ENCODE measurements at places on chromosomes 16 and 17.

- DNase-seq: no peak
These were observed 25.1 kb upstream of the ITGAX start for GRCh38 chr16:31329671-31330552.

DNA sequence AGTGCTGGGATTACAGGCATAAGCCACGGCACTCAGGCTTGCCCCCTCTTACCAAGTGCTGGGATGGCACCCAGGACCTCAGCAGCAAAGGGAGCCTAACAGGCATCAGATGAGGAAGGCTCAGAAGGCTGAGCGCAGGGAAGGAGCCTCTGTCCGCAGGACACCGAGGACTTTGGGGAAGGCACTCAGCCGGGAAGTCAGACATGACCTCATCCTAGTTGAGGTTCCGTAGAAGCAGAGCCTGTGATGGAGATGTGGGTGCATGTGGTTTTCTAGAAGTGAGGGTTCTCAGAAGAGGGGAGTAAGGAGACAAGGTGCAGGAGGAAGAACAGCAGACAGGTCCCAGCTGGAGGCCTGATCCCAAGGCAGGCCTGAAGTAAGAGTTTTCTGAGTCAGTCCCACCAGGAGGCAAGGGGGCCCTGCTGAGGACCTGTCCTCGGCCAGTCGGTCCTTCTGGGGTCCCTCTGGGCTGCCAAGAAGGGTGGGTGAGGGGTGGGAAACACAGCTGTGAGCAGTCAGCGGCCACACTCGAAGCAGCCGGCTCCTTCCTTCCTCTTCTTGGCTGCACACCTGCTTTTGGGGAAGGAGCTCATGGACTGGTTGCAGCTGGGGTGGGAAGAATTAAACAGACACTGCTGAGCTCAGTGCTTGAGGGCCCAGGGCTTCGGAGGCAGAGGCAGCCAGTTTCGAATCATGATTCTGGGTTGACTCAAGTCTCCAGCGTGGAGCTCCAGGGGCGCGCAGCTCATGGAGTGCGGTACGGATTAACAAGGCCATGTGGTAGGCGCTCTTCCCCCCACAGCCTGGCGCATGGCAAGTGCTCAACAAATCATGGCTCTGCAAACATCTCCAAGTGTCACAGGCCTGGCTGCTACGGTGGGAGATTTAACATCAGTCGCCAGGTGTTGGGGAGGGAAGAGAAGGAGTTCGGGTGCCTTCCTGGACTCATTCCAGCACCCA lies 38.9 kb upstream of the SNN start:
- peak; percentile 20 for DNase-seq

GRCh38 chr17:58315281-58315711 lies 13.3 kb downstream of the TSPOAP1 start:
- no peak for DNase-seq

DNA sequence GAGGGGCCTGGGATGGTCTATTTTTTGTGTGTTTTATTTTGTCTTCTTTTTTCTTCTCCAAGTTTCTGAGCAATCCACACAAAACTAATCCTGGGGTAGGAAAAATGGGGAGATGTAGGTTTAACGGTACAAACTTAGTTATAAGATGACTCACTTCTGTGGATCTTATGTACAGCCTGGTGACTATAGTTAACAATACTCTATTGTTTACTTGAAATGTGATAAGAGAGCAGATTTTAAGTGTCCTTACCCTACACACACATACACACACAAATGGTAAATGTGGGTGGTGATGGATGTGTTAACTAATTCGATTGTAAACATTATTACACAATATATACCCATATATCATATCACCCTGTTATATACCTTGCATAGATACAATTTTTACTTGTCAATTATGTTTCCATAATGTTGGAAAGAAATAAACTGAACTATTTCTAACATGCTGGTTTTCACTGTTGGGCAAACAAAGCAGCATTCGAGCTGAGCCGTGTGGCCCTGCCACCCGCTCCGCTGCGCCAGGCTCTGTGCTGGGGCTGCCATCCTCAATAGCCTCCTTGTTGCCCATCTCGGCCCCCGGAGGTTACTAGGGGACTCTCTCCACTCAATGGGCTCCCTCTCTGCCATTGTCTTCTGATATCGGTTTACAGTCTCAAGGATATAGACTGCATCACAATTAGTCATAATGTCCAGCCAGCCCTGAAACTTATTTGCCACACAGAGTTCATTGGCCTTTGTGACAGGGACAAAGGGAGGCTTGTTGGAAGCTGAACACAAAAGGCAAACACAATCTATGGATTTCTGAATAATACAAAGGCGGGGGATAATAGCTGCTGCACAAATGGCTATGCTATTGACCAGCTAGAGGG lies 380.3 kb upstream of the MAF start:
- no peak for DNase-seq

GRCh38 chr17:27525316-27525715 lies 69.1 kb downstream of the KSR1 start:
- no peak for DNase-seq

DNA sequence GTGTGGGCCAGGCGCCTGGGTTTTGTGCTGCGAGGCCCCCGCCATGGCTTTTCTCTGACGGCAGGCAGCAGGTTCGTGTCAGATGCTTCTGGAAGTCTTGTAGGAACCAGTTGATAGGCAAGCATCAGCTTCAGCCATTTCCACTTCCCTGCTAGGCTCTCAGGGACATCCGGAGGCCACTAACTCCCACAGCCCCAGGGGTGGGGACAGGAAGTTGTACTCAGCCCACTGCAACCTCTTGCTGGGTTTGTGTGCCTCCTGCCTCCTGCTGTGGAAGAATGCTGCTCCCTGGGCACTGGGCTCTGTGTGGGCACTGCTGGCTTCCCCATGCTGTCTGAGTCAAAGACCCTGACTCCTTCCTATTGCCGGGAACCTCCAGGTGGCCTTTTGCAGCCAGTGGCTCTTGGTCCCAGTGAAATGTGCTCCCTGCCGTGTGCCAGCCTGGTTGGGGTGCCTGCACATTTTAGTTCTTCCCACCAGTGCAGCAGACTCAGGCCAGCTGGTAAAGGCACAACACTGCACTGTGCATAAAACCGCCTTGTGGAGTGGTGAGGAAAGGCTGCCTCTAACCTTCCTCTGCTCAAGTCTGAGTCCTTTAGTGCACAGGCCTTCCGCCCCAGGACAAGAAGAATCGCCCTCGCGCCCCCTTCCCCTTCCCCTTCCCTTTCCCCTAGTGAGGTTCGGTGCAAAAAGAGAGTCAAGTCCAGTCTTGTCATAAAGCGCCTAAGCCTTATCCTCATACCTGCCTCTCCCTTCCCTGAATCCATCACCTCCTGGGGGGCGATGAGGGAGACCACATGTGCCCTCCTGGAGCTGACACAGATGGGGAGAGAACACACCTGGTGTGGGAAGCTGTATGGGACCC lies 16.6 kb downstream of the LDHD start:
- DNase-seq: peak; percentile 59

- DNase-seq: peak; percentile 72
These were observed at the start of the genes SGSH and SLC26A11 for GRCh38 chr17:80220054-80220735. SGSH (minus strand) TSS chr17:80220333; CDS start chr17:80220313, 20 bp downstream. SLC26A11 (plus strand) TSS chr17:80220427; CDS start chr17:80221561, 1,134 bp downstream.

GRCh38 chr17:75406222-75406615 lies 741 bp upstream of the GRB2 start:
- DNase-seq: peak; percentile 12

GRCh38 chr16:20515688-20516090 lies 60.5 kb downstream of the ACSM2B start:
- no peak for DNase-seq
